ENCODE measurements at places on chromosomes 1 and 21. TPM values are rescaled to one million over a fixed set of nuclear protein-coding genes. Genes with fewer than 3 reads are reported as not detected.
A peak's percentile ranks its signal among the peaks of the same experiment; 100 is the strongest.

- no peak for DNase-seq
- peaks cover 41% of the 10 kb centered on the region for H3K4me1 ChIP-seq
- no peaks in the 10 kb centered on the region for H3K36me3 ChIP-seq
- no peak overlapping the region for H3K27ac ChIP-seq
- H3K27me3 ChIP-seq = peaks cover 5% of the 10 kb centered on the region
These were observed 1.2 kb downstream of the DMRTA2 start for GRCh38 chr1:50421768-50422674.

- H3K4me1 ChIP-seq = no peaks in the 10 kb centered on the region
- H3K4me3 ChIP-seq = no peak overlapping the region
- H3K36me3 ChIP-seq = no peaks in the 10 kb centered on the region
- no peak for DNase-seq
- H3K27me3 ChIP-seq = no peaks in the 10 kb centered on the region
- H3K27ac ChIP-seq = no peak overlapping the region
These were observed 48.1 kb upstream of the CSF3R start for GRCh38 chr1:36530791-36531190.

Gene FYB2
- 8.2 TPM for total RNA-seq

Gene TOMM40L
- total RNA-seq = 2.6 TPM

Gene AJAP1
- total RNA-seq = 2.0 TPM

GRCh38 chr21:28181730-28182129, 810.9 kb downstream of the LTN1 start:
- DNase-seq = no peak
- no peak overlapping the region for H3K27ac ChIP-seq
- H3K27me3 ChIP-seq = no peaks in the 10 kb centered on the region
- H3K36me3 ChIP-seq = no peaks in the 10 kb centered on the region
- H3K4me1 ChIP-seq = no peaks in the 10 kb centered on the region

Gene MACF1
- 554 TPM for total RNA-seq

Gene FMN2
- 6.5 TPM for total RNA-seq

Gene MPZ
- total RNA-seq = not detected

Gene RIPK4
- 0.29 TPM for total RNA-seq

DNA sequence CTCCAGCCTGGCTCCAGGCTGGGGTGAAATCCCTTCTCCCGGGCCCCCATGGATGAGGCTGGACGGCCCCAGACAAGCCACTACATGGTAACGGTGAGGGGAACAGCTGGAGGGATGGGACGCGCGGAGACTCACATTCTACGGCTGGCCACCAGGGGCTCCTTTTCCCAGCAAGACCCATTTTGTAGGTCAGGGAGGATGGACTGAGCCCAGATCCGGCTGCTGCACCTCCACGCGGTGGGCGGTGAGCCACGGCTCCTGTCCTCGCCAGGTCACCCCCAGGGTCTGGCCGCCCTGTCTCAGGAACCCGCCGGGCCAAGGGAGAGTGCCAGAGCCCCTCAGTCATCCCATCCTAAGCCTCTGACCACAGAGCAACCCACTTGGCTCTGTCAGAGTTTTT, 75.0 kb upstream of the ACTRT2 start:
- H3K27ac ChIP-seq = no peak overlapping the region
- no peaks in the 10 kb centered on the region for H3K27me3 ChIP-seq
- H3K4me1 ChIP-seq = no peaks in the 10 kb centered on the region
- no peak for DNase-seq

Gene TXNDC12
- total RNA-seq = 67.1 TPM

GRCh38 chr1:154784416-154784815, 85.7 kb downstream of the KCNN3 start:
- no peaks in the 10 kb centered on the region for H3K36me3 ChIP-seq
- H3K27ac ChIP-seq = peak overlapping the region; percentile 63
- no peak for DNase-seq
- no peaks in the 10 kb centered on the region for H3K27me3 ChIP-seq

Gene DNASE2B
- not detected for total RNA-seq

GRCh38 chr1:175009532-175009931, 9.8 kb downstream of the CACYBP start:
- H3K27me3 ChIP-seq = no peaks in the 10 kb centered on the region
- no peak for DNase-seq
- H3K36me3 ChIP-seq = no peaks in the 10 kb centered on the region
- H3K4me3 ChIP-seq = no peak overlapping the region
- H3K4me1 ChIP-seq = no peaks in the 10 kb centered on the region
- H3K27ac ChIP-seq = no peak overlapping the region

GRCh38 chr1:23984417-23985186, 4.5 kb upstream of the SRSF10 start:
- H3K27me3 ChIP-seq = no peaks in the 10 kb centered on the region
- H3K27ac ChIP-seq = no peak overlapping the region
- no peak overlapping the region for H3K4me3 ChIP-seq
- peaks cover 5% of the 10 kb centered on the region for H3K4me1 ChIP-seq
- H3K36me3 ChIP-seq = no peaks in the 10 kb centered on the region

DNA sequence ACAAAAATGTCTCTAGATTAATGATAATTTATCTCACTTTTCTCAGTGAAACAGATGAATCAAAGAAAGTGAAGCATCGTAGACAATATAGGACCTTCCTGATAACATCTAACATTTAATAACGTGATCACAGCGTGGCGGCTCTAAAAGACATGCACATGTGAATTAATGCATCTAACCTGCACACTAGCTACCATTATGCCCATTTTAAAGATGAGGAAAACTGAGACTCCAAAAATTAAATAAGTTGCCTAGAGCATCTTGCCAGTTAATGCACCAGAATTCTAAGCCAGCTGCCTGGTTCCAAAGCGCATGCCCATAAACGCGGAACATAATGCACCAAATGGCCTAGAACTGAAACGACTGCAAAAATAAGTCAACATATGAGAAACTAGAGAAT, 23.5 kb downstream of the ERG start:
- DNase-seq = no peak
- no peak overlapping the region for H3K4me3 ChIP-seq
- H3K36me3 ChIP-seq = no peaks in the 10 kb centered on the region
- no peaks in the 10 kb centered on the region for H3K4me1 ChIP-seq
- H3K27ac ChIP-seq = no peak overlapping the region

GRCh38 chr1:12473596-12474362, 144.2 kb downstream of the DHRS3 start:
- H3K36me3 ChIP-seq = no peaks in the 10 kb centered on the region
- no peak overlapping the region for H3K4me3 ChIP-seq
- H3K27ac ChIP-seq = peak overlapping the region; percentile 80
- H3K27me3 ChIP-seq = no peaks in the 10 kb centered on the region
- no peak for DNase-seq

Gene IER5
- 19.9 TPM for total RNA-seq

- H3K4me1 ChIP-seq = no peaks in the 10 kb centered on the region
- no peaks in the 10 kb centered on the region for H3K27me3 ChIP-seq
- no peak overlapping the region for H3K27ac ChIP-seq
- H3K36me3 ChIP-seq = no peaks in the 10 kb centered on the region
These were observed 272.9 kb downstream of the ADGRL2 start for GRCh38 chr1:82073659-82074058.

DNA sequence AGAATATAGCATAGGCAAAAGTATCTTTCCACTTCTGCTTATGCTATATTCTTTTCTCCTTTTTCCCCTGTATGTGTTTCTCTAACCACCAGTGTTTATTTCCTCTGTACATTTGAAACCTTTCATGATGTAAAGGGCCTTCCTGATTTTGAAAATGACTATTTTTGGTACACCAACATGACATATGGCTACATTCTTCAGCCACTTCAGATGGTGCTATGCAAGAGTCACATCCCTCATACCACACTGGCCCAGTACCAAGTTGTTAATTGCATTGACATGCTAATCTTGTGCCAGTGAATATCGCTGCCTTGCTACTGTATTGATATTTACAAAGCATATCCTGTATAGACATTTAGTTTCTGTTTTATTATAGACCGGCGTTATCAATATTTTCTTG, 408.7 kb downstream of the NCAM2 start:
- H3K4me3 ChIP-seq = no peak overlapping the region
- H3K27ac ChIP-seq = no peak overlapping the region
- no peaks in the 10 kb centered on the region for H3K36me3 ChIP-seq
- H3K4me1 ChIP-seq = no peaks in the 10 kb centered on the region

Measured in uterus (tissue), 4 donors.